ENCODE measurements at places on chromosomes 16 and 17.

DNA sequence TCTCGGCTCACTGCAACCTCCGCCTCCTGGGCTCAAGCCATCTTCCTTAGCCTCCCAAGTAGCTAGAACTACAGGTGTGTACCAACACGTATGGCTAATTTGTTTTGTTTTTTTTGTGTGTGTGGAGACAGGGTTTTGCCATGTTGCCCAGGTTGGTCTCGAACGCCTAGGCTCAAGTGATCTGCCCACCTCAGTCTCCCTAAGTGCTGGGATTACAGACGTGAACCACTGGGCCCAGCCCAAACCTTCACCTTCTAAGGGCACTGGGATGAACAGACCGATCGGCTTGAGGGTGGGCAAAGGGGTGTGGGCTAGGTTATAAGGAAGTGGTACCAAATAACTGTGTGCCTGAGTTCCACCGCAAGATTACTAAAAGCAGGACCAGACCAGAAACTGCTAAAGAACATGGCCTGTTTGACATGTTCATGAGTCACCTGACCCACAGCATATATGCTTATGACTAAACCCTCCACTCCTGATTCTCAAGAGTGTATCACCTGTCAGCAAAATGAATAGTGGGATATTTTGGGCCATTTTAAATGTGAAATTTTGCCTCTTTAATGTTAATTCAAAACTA is 8.1 kb downstream of the TMEM97 start:
- no peak for DNase-seq

DNA sequence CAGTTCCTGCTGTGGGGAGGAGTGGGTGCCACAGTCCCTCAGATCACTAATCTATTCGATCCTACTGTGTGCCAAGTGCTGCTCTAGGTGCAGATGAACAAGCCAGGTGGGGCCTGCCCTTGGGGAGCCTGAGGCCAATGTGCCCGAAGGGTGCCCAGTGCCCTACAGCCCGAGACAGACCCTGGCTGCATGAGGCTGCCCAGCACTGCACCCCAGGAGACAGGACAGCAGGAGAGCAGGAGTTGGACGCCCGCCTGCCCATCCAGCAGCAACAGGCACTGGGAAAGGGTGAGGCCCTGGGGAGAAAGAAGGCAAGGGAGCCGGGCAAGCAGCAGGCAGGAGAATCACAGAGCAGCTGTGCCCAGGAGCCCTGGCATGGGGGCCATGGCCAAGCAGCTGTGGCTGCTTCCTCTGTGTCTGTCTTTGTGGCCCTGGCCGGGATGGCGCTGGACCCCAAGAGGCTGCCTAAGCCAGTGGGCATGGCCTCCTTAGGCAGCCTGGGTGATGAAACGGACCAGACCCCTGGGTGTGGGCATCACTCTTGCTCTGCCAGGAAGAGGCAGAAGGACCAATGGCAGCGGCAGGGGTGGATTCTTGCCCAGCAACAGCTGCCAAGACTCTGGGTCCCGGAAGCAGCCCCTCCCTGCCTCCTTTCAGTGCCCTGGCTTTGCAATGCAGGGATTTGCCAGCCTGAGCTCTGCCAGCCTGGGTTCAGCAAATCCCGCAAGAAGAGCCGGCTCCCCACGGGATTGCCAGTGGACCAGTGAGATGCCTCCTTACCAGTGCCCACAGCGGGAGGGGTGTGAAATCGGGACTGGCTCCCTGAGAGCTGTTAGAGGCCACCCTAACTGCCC is 179.6 kb upstream of the TNRC6C start:
- DNase-seq: no peak

DNA sequence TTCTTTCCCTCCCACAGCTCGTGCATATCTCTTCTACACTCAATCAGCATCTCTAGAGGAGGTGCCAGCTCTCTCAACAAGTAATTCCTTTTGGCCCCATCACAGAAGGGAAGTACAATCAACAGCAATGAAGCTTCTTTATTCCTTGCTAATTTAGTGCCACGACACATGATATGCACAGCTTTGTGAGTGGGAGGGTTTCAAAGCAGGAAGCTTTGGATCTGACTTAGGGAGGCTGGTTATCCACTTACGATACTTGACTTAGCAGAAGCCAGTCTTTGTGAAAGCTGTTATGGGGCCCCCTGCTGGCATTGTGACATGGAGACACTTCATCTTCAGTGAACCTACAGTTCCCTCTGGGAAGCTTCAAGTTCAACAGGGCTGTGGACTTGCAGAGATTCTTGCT is 81.0 kb downstream of the TMEM100 start:
- DNase-seq: no peak

- no peak for DNase-seq
These were observed 35.0 kb downstream of the MAPT start for GRCh38 chr17:45929344-45929743.

DNA sequence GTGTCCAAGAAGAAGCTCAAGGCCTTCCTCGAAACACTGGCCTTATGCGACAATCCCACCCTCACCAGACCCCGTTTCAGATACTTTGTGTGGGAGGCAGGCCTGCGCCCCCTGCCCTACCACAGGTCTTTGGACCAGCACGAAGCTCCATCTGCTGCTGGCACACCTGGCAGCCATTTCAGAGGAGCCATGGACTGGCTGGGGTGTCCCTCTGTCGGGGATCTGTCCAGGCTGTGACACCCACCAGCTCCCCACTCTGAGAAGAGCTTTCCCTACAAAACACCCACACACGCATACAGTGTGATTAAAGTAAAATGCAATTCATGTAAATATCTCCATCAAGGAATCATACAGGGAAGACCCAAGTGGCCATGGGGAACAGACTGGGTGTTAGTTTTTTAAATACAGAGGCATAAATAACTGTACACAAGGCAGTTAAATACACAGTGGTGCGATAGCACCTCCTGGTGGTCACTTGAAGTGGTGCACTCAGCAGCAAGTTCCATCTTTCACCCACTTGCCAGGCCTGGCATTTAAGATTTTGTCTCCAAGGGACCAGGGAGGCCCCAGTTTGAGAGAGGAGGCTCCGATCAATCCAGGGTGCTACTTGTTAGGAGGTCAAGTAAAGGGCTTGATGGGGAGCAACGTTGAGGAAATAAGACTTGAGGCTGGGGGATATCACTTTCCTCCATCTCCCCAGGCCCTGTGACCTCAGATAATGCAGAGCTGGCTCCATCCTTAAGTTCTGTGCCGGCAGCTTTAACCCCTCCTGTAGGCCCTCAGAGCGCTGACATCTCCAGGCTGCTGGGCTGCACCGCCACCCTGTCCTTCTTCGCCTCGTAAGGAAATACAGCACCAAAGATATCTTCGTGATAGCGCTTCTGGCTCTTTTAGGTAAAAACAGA is 43.6 kb downstream of the NOS2 start:
- no peak for DNase-seq

- no peak for DNase-seq
These were observed 255.3 kb downstream of the CPPED1 start for GRCh38 chr16:12548270-12548983.

- DNase-seq: no peak
These were observed 259.9 kb downstream of the SOX9 start for GRCh38 chr17:72380737-72381136.

- no peak for DNase-seq
These were observed 13.5 kb upstream of the CBX8 start for GRCh38 chr17:79810130-79811010.

DNA sequence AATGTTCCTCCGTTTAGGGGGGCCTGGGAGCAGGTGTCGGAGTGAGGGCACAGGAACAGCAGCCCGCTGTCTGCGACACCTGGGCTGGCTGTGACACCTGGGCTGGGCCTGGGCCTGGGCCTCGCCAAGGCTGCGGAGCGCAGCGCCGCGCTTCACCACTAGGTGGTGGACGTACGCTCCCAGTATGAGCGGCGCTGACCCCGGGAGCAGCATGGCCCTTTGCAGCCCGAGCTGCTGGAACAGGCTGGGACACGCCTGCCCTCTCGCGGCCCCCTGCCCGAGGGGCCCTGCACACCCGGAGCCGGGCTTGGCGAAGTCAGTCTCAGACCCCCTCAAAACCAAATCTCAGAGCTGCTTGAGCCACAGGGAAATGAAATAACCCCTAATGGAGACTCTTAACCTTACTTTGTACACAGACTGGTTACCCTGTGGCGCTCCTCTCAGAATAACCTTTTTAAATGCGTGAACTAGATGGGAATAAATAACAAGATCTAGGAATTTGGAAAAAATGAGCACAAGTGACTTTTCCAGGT is 38.6 kb upstream of the FA2H start:
- no peak for DNase-seq

DNA sequence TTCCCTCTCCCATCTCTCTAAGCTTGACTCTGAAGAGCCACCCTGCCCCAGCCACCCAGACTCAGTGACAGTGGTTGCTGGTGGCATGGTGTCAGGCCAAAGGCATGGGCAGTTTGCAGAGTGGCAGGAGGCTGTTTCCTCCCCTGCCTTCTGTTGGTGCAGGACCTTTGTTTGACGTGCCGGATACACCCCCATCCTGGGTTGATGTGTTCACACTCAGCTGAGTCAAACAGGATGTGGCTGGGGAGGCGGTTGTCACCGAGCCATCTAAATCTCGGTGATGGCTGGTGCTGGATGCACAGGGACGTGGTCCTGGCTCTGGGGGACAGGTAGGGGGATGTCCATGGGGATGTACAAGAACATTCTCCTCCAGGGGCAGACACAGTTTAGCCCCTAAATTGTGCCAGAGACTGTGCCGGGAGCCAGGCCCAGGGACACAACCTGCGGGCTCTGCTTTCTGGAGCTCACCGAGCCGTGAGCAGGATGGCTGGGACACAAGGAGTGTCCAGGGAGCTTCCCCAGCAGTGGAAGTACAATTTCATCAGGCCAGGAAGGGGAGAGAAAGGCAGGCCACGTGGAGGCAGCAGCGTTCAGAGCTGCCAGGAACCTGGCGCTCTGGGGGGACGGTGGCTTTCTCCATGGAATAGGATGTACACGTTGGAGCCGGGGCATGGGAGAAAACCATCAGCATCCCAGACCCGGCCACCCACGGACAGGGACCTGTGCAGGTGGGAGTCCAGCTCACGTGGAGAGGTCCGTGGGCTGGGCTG is 264.2 kb downstream of the SEC14L1 start:
- DNase-seq: no peak

DNA sequence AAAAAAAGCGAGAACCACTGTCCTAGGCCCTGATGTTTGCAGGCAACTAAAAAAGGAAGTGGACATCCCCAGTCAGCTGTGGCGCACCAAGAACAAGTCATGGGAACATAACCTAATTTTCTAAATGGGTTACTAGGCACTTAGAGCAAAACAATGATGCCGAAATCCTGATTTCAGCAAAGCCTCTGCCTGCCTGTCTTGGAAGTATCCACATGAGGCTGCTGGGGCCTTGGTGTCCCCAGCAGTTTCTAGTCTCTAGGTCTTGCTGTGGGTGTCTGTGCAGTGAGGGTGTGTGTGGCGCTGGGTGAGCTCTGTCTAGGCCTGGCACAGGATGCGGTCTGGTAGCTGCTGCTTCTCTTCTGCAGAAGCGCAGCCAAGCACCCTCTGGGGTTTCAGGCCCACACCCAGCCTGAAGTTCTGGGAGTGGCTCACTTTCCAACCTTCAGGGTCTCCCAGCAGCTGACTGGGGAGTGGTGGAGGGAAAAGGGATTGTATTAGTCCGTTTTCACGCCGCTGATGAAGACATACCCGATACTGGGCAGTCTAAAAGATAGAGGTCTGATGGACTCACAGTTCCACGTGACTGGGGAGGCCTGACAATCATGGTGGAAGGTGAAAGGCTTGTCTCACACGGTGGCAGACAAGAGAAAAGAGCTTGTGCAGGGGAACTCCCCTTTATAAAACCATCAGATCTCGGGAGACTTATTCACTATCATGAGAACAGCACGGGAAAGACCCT is 21.1 kb downstream of the STH start:
- no peak for DNase-seq

DNA sequence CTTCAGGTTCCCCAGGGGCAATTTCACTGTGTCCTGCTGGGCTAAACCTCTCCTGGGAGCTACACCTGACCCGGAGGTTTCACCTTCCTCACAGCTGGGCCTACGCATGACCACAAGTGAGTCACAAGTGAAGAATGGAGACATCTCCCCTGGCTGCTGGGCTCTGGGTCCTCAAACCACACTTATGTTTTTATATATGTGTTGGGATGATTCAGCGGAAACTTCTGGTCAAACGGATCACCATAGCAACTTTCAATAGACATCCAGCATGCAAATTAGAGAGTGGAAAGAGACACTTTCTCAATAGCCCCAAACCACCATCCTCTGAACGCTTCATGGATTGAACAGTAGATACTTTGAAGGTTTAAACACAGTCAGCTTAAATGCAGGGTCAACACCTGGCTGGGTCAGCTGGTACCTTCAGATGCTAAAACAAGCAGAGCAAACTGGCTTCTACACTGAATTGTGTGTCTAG is 28.0 kb upstream of the MAF start:
- DNase-seq: no peak

DNA sequence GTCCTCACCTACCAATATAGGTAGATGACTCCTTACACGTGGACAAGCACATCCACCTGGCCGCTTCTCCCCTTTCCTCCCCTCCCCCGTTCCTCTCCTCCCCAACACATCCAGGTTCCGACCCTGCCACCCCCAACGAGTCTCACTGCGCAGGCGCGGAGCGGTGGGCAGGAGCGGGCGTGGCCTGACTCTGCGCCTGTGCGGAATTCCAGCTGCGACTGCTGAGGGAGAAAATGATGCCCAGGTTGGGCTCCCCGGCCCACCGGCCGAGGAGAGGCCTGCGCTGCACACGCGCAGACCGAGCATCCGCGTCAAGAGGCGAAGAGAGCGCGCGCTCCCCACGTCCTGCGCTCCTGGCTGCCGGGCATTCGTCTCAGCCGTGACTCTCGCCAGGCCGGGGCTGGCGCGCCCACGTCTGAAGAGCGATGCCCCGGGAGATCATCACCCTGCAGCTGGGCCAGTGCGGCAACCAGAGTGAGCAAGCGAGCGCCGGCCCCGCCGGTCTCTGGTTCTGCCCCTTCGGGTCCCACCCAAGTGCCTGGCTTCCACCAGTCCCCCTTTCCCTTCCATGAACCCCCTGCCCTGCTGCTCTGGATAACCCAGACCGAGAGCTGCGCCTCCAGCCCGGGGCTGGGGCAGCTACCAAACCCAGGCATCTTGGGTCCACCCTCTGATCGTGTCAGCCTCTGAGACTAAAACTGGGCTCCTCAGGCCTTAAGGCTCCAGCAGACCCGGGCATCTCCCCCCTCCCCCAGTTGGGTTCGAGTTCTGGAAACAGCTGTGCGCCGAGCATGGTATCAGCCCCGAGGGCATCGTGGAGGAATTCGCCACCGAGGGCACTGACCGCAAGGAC is at the start of gene TUBG2:
Gene TUBG2 (plus strand): TSS at position 206 of the 853 bp plus-strand sequence. CDS start 220 bp downstream, at position 426.
- DNase-seq: no peak

- DNase-seq: no peak
These were observed 2.6 kb downstream of the MYL11 start for GRCh38 chr16:30377050-30377811.

DNA sequence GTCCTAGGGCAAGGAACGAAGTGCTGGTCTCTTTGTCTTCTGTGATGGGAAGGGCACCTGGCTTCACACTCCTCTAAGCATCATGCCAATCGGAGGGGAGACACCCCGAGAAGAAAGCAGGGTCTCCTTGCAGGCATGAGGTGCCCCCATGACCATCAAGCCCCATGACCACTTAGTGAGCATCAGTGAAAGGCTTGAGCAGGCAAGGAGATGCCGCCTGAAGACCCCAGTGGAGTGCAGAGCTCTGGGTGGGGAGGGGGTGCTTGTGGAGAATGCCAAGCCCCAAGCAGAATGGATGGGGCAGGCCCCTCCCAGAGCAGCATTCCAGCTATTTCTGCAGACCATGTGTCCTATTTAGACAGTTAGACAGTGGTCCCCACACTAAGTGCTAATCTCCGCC is 232.7 kb upstream of the TNRC6C start:
- DNase-seq: no peak

GRCh38 chr16:68980695-68981315 is 124.6 kb upstream of the HAS3 start:
- no peak for DNase-seq

GRCh38 chr17:78105101-78105500 is 23.5 kb downstream of the TMC6 start:
- DNase-seq: no peak

- no peak for DNase-seq
These were observed 7.3 kb downstream of the ADGRG5 start for GRCh38 chr16:57549730-57550129.

All from esophagus squamous epithelium (tissue), 5 donors.